ENCODE measurements at places on chromosomes 16 and 17.

- no peak for DNase-seq
Measured at GRCh38 chr16:1426734-1427471, 4.0 kb upstream of the PERCC1 start.

DNA sequence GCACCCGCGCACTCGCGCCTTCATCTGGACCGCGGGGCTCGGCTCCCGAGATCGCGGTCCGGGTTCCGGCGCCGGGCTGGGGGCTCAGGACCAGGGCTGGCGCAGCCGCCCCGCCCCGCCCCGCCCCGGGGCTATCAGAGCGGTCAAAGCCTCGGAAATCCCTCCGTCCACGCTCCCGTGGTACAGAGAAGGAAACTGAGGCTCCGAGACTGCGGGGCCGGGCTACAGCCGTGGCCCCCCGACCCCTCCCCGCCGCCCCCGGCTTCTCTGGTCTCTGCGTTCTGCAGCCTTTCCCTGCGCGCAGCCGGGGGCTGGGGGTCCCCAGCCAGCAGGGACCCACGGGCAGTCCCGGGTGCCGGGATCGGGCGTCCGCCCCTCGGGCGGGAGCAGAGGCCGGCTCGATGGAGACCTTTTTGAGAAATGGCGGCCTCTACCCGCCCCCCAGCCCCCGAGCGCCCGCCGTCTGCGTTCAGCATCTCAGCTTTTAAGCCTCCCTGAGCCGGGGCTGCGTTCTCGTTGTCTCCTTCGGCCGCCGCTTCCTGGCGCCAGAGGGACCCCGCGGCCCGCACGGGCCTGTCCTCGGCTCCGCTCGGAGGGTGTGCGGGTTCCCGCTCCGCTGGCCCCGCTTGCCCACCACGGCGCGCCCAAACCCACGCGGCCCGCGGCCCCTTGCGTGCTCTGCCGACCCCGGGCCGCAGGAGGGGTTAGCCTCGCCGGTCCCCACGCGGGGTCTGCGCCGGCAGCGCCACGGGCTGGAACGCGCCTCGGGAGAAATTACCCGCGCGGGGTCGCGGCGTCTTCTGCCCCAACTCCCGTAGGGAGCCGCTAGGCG, 1.5 kb upstream of the NPTX1 start:
- no peak for DNase-seq

DNA sequence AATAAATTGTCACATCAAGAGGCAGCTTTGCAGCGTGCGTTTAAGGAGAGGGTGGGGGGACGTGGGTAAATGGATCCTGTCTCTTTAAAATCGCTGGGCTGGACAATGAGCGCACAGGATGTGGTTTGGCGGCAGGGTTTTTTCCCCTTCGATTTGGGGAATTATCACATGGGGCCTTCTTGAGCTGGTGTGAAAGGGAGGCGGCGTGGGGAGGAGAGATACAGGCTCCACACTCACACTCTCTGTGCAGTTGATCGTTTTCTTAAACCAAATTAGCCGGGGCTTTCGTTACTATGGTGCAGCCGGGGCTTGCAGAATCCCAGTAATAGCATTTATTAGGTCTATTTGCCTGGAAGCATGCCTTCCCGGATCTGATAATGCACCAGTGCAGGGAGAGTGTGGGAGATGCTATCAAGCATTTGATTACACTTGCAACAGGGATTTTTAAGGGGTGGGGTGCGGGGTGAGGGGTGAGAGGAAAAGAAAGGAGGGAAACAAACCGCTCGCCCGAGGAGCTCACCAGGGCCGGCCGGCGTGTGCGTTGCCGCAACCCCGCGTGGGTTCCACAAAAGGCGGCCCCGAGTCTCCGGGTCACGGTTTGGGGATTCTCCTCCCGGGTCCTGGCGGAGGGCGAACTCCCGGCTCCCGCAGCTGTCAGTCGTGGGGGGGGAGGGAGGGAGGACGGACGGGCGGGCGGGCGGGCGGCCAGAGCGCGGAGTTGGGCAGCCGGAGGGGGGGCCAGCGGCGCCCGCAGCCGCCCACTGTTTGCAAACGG, 58.8 kb upstream of the GSE1 start:
- DNase-seq = peak; percentile 43

GRCh38 chr16:14024283-14024682, 46.8 kb upstream of the MRTFB start:
- DNase-seq = no peak

DNA sequence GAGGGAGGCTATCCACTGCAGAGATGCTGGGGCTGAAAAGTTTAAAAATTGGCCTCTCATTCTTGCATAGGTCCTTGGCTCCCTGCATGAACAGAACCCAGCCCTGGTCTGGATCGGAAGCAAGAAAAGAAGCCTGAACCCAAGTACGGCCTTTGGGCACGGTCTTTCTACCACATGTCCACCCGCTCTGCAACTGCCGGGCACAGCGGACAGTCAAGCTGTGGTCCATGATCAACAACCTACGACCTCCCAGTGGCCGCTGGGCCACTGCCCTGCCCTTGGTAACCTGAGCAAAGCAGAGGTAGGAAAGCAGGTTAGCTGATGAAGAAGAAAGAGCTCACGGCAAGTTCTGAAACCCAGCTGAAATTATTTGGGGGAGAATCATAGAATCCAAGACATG, 3.6 kb downstream of the ABCC12 start:
- DNase-seq = no peak

- no peak for DNase-seq
Measured at GRCh38 chr17:13256545-13256944, 238.7 kb upstream of the ELAC2 start.

- no peak for DNase-seq
Measured at GRCh38 chr17:39318636-39319035, 82.8 kb downstream of the FBXL20 start.

DNA sequence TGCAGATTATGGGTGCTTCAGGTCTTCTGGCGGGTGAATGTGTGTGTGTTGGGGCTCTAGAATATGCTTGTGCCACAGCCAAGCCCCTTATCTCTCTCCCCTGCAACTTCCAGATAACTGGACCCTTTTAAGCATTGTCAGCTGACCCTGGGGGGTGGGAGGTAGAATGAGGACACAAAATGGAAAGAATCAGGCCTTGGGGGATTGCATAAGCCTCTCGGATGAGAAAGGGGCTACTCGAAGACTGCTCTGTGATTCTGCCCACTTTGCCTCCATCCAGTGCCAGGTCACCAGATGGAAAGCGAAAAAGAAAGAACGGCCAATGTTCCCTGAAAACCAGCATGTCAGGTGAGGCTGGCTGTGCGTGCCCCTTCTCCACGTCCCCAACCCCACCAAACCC, 13.8 kb downstream of the THRA start:
- no peak for DNase-seq

- no peak for DNase-seq
Measured at GRCh38 chr16:70735141-70735979, 49.5 kb upstream of the MTSS2 start.

- no peak for DNase-seq
Measured at GRCh38 chr16:73713251-73713650, 583.4 kb upstream of the PSMD7 start.

GRCh38 chr16:51723036-51723724, 572.1 kb upstream of the SALL1 start:
- no peak for DNase-seq

GRCh38 chr16:4316864-4317531, 1.1 kb downstream of the GLIS2 start:
- no peak for DNase-seq

GRCh38 chr16:73747328-73747727, 549.3 kb upstream of the PSMD7 start:
- no peak for DNase-seq

DNA sequence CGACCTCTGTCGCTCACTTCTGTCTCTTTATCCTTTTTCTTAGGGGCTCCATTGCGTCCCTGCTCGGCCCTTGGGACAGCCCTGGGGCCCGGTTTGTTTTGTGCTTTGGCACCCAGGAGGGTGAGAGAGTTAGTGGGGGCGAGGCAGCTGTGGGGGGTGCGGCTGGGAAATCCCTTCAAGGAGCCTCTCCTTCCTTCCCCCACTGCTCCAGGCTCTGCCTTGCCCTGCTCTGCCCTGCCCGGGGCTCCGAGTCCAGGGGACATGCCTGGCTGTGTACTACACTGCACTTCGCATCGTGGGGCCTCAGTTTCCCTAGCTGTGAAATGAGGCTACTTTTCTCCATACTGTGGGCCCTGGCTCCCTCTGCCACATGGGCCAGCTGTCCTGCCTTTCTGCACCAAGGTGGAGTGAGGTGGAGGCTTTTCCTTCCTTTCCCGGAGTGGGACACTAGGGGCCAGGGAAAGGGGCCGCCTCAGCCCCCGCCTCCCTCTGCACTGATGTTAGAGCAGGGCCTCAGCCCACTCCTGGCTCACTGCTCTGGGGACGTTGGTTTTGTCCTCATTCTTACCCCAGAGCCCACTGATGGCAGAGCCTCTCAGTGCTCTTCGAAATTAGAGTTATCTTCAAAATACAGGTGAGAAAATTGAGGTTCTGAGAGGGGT, 980 bp downstream of the LLGL1 start:
- no peak for DNase-seq

- no peak for DNase-seq
Measured at GRCh38 chr16:10242097-10242496, 59.9 kb upstream of the GRIN2A start.

GRCh38 chr17:66348584-66349165, 46.3 kb downstream of the PRKCA start:
- no peak for DNase-seq

DNA sequence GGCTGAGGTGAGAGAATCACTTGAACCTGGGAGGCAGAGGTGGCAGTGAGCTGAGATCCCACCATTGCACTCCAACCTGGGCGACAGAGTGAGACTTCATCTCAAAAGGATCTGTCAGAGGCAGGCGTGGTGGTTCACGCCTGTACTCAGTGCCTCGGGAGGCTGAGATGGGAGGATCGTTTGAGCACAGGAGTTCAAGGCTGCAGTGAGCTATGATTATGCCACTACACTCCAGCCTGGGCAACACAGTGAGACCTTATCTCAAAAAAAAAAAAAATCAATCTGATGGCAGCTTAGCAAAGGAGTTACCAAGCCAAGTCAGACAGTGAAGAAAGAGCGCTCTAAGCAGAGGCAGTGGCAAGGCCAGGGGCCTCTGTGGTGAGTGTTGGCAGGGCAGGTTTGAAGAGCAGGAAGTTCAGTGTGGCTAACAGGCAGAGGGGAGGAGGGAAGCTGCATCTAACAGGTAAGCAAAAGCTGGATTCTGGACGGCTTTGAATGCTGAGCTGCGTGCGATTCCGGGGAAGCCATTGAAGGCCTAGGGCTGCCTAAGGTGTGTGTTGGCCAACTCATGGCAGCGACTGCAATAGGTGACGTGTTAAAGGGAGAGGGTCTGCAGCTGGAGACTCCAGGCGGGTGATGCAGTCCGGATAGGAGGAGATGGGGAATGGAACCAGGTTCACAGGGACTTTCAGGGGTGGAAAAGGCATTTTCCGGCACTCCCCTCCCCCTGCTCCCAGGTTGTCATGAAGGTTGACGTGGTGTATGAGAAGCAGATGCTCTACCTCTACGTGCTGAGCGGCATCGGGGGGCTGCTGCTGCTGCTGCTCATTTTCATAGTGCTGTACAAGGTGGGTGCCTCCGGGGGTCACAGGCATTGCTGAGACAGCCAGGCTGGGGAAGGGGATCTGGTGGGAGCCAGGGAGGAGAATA, 7.0 kb downstream of the ZNF768 start:
- DNase-seq = no peak

DNA sequence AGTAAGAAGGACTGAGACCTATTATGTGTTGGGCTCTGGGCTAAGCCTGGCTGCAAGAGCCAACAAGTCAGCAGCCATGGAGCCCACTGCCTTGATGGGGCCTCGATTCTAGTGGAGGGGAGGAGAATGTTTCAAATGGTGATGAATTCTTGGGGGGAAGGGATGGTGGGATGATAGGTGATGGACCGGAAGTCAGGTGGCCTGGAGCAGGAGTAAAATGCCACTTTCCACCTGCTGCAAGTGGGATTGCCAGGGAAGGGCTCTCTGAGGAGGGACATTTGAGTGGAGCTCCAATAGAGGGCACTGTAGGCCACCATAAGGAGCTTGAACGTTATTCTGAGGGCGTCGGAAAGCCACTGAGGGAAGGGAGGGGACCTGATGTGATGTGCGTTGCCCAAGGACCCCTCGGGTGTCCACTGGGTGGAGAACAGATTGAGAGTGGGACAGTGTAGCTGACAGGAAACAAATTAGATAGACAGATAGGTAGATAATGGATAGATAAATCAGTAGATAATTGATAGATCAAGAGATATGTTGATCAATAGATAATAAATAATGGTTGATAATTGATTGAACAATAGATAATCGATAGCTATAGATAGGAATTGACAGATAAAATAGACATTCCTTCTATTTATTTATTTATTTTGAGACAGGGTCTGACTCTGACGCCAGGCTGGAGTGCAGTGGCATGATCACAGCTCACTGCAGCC, 18.2 kb upstream of the NXPH3 start:
- DNase-seq = peak; percentile 52

GRCh38 chr17:78940708-78941107, 15.5 kb upstream of the TIMP2 start:
- no peak for DNase-seq

GRCh38 chr17:72004611-72005331, 116.0 kb upstream of the SOX9 start:
- no peak for DNase-seq

DNA sequence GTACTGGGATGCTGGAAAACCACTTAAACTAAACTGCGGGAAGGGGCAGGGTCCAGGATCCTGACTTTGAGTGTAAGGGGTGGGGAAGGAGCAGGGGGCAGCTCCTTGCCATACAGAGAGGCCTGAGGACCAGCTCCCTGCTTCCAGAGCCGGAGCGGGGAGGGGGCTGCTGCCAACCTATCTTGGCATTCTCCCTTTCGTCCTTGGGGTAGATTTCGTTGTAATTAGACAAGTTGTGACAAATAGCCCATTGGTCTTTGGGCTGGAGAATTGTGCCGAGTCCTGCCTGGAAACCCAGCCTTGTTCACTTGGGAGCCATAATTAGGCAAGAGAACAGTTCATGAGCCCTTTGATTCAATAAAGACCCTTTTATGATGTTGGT, 175.5 kb downstream of the RAB11FIP4 start:
- no peak for DNase-seq

DNA sequence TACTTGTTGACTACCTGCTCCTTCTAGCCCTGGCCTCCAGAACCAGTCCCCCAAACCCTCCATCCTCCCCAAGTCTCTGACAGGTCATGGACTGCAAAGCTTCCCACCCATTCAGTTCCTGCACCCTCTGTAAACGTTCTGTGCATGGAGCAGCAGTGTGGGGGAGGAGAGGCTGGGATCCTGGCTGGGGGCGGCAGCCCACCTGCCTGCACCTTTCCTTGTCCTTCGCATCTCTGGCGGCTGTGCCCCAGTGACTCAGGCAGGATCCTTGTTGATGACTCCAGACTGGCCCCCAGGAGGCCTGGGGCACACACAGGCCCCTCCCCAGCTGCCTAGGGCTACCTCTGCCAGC, 1.6 kb upstream of the PKMYT1 start:
- no peak for DNase-seq

GRCh38 chr17:21125862-21126261, 902 bp upstream of the DHRS7B start:
- DNase-seq = peak; percentile 66

GRCh38 chr17:17420561-17421269, 56.1 kb upstream of the MED9 start:
- DNase-seq = no peak

Data from T-helper 2 cell (primary cell).